CD4-positive, alpha-beta T cell treated with Interferon alpha-2 for 1 hour (primary cell): ENCODE measurements at places on chromosomes 2 and 18.

GRCh38 chr2:29544031-29544430, 377.4 kb downstream of the ALK start:
- DNase-seq, result no peak

DNA sequence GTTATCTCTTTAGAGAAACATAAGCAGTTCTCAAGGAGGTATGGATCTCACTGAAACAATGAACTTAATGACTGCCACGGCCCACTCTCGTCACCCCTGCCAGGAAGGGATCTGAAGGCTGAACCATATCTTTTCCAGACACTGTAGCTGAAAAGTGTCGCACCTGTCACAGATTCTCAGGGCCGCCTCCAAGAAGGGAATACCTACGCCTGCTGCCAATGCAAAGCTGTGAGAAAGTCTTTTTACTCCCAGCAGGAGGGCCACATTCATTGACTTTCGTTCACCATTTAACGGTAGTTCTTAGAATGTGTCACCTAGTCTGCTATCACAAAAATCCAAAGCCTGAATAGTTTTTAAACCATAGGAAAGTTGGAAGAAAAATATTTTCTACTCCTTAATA, 66.7 kb upstream of the SH3BP4 start:
- DNase-seq, result no peak

- no peak for DNase-seq
Measured at GRCh38 chr18:2709316-2709715, 53.8 kb downstream of the SMCHD1 start.

- no peak for DNase-seq
Measured at GRCh38 chr18:49177812-49178211, 227.0 kb upstream of the SMAD7 start.

DNA sequence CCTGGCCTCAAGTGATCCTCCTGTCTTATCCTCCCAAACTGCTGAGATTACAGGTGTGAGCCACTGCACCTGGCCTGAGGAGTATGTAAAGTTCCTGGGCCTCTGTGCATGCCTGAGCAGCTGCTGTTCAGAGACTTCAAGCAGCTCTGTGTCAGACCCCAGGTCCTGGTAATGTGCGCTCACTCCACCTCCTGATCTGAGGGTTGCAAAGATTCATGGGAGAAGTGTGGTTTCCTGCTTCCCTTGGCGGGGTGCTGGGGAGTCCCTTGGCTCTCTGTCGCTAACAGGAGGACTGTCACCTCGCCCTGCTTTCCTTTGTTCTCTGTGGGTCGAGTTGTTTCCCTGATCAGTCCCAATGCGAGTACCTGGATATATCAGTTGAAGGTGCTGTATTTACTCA, 8.6 kb upstream of the IL36A start:
- DNase-seq, result peak; percentile 78

- no peak for DNase-seq
Measured at GRCh38 chr18:60826346-60826745, 453.8 kb upstream of the MC4R start.
